CD4-positive, CD25-positive, alpha-beta regulatory T cell (primary cell): ENCODE measurements at places on chromosomes 12 and 14.

- DNase-seq, result no peak
These were observed 214.2 kb upstream of the KRR1 start for GRCh38 chr12:75725521-75726111.

DNA sequence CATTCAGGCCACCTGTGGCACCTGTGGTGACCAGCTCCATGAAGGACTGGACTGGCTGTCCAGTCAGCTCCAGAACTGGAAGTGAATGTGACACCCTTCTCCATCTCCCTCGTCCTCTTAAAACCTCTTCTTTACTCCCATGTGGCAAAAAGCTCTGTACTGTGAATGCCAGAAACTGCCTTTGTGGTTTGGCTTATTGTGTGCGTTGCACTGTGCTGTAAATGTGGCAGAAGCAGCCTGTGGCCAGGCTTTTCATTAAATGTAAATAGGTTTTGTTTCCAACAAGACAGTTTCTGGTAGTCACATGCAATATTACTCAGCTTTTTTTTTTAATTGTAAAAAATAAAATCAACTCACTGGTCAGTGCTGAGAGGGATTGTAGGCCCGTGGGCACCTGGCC, 453.7 kb downstream of the ATP23 start:
- no peak for DNase-seq

DNA sequence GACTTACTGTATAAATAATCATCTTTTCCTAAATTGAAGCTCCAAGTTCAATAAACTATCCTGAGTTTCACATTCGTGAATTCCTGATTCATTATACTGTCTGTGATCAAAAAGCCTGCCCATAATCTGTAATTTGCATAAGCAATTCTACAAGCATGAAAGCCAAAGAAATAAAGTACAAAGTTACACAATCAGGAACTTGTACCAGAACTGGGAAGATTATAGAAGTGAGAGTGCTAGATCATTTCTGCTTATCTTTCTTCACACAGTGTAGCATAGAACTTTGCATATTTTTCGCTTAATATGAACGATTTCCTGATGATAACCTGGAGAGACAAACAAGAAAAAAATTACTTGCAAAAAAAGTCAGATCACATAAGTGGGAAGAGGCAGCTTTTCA, 308.2 kb downstream of the C12orf50 start:
- no peak for DNase-seq

GRCh38 chr12:49347311-49348193, 864 bp downstream of the DNAJC22 start:
- DNase-seq, result peak; percentile 55

GRCh38 chr14:39369029-39369428, 63.2 kb downstream of the FBXO33 start:
- DNase-seq, result no peak

- no peak for DNase-seq
These were observed 231.8 kb upstream of the CRY1 start for GRCh38 chr12:107325075-107325608.

DNA sequence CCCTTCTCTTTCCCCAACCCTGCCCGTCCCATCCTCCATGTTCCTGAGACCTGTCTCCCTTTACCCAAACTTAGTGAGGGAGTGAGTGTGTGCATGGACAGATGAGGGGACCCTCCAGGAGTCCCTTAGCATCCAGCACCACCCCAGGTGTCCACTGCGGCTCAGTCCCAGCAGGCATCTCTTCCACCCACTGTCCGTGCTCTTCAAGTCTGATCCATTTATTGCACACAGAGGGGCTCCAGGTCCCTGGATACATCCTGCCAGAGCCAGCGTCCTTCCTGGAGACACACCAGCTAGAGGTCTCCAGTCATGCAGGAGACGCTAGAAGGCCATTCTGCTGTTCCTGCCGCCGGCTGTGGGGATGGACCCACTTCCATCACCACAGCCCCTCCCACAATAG, 239.2 kb downstream of the ADGRD1 start:
- DNase-seq, result no peak

GRCh38 chr12:56720731-56721151, 4.4 kb downstream of the NACA start:
- DNase-seq, result no peak

GRCh38 chr12:131390412-131391334, 320.2 kb upstream of the SFSWAP start:
- no peak for DNase-seq

DNA sequence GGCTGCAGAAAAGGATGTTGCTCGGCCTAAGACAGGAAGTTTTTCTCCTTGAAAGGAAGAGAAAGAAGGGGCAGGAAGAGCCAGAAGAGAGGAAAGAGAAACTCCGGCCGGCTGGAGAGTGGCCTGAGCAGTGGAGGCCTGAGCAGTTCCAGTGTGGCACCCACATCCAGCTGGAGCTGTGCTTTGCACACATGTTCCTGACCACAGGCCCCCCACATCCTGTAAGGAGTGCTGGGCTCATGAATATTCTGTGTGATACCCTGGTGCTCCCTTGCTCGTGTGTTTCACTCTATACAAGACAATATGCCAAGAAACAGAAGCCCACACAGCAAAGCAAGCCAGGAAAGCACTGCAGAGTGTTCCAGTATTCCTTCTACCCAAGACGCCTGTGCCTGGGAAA, 27.1 kb downstream of the POLE start:
- no peak for DNase-seq

DNA sequence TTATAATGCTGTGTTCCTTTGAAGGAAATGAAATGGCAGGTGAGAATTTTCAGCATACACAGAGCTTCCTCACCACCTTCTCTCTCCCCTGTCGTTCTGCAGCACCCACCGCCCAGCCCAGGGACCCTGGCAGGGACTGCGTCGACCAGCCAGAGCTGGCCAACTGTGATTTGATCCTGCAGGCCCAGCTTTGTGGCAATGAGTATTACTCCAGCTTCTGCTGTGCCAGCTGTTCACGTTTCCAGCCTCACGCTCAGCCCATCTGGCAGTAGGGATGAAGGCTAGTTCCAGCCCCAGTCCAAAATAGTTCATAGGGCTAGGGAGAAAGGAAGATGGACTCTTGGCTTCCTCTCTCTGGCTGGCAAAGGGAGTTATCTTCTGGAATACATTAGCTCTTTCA, 35.1 kb downstream of the PAPLN start:
- DNase-seq, result no peak

GRCh38 chr14:78588906-78589305, 418.7 kb downstream of the NRXN3 start:
- DNase-seq, result no peak

GRCh38 chr14:50616275-50616674, 51.8 kb downstream of the SAV1 start:
- DNase-seq, result no peak

- no peak for DNase-seq
These were observed 106.1 kb downstream of the PDE3A start for GRCh38 chr12:20474443-20474842.

DNA sequence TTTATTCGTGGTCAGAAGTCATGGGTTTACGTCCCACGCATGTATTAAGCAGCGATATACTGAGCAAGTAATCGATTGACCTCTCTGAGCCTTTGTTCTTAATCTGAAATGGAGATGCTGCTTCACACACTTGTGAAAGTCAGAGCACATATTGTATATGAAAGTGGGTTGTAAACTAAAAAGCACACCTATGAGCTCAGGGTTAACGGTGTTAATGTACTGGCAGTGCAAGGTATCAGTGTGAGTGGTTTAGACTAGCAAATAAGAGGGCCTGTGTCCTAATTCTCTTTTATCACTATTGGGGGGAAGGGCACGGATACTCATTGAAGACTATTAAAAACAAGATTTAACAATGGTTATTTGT, 676 bp downstream of the MRPL42 start:
- no peak for DNase-seq

- DNase-seq, result no peak
These were observed 16.5 kb downstream of the KRT85 start for GRCh38 chr12:52350786-52351185.

DNA sequence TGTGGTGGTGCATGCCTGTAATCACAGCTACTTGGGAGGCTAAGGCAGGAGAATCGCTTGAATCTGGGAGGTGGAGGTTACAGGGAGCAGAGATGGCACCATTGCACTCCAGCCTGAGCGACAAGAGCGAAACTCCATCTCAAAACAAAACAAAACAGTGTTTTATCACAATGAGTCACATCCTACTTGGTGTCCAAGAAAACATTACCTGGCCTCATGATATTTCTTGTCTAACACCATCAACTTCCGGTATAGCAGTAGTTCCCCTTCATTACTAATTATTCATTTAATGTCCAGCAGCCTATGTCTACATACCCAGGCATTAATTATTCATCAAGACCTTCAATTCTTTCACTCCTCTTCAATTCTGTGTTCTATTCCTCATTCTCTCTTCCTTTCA, 115.5 kb downstream of the CCDC59 start:
- DNase-seq, result no peak

GRCh38 chr14:96735526-96735925, 61.7 kb upstream of the VRK1 start:
- DNase-seq, result no peak
